ENCODE measurements at places on chromosomes 2 and 18. TPM values are rescaled to one million over a fixed set of nuclear protein-coding genes. Genes with fewer than 3 reads are reported as not detected.

- no peak for DNase-seq
Measured at GRCh38 chr2:241595600-241596140, 37.1 kb downstream of the BOK start.

DNA sequence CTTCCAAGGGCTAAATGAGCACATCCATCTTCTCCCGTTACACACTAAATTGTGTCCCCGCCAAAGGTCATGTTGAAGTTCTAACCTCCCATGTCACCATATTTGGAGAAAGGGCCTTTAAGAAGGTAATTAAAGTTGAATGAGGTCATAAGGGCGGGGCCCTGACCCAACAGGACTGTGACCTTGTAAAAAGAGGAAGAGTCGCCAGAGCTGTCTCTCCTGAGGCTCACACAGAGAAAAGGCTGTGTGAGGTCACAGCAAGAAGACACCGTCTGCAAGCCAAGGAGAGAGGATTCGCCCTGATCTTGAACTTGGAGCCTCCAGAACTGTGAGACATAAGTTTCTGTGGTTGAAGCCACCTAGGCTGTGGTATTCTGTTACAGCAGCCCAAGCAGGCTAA, 24.1 kb downstream of the TRABD2A start:
- peak; percentile 41 for DNase-seq

- DNase-seq, result no peak
Measured at GRCh38 chr2:134408386-134408785, 154.5 kb downstream of the MGAT5 start.

The MEIS1 gene
- 46.7 TPM for total RNA-seq

The RAMP1 gene
- total RNA-seq, result 191 TPM
